ENCODE measurements at places on chromosomes 2 and 18. TPM values are rescaled to one million over a fixed set of nuclear protein-coding genes. Genes with fewer than 3 reads are reported as not detected.

The HNMT gene
- 72.0 TPM for total RNA-seq

The AQP4 gene
- total RNA-seq, result 147 TPM

The GKN2 gene
- 11.2 TPM for total RNA-seq

The DOK6 gene
- total RNA-seq, result 1.7 TPM

The RELCH gene
- 66.7 TPM for total RNA-seq

The ACKR3 gene
- total RNA-seq, result 9.4 TPM

The TIMM21 gene
- 15.6 TPM for total RNA-seq

The CXCR1 gene
- 3.1 TPM for total RNA-seq

The RBM44 gene
- total RNA-seq, result 2.1 TPM

The HAAO gene
- total RNA-seq, result 1.8 TPM

The CCDC68 gene
- total RNA-seq, result 26.6 TPM

The DNAJC5G gene
- not detected for total RNA-seq

The SLC23A3 gene
- total RNA-seq, result 0.33 TPM

The SCN9A gene
- 18.6 TPM for total RNA-seq

The PMS1 gene
- total RNA-seq, result 6.7 TPM

The PLA2R1 gene
- total RNA-seq, result 3.0 TPM

The PELI1 gene
- total RNA-seq, result 37.7 TPM

The SH2D6 gene
- not detected for total RNA-seq

The GLI2 gene
- total RNA-seq, result 2.1 TPM

The DNAH7 gene
- 18.9 TPM for total RNA-seq

The TGFA gene
- 13.0 TPM for total RNA-seq

The CXCR4 gene
- total RNA-seq, result 27.3 TPM

The SH3RF3 gene
- total RNA-seq, result 9.2 TPM
